ENCODE measurements at places on chromosomes 5 and 9. TPM values are rescaled to one million over a fixed set of nuclear protein-coding genes. Genes with fewer than 3 reads are reported as not detected.

Gene NIPAL4
- not detected for total RNA-seq

Gene PCDHGA3
- 12.2 TPM for total RNA-seq

Gene TMEM252
- total RNA-seq, result not detected

Gene WDR41
- 28.5 TPM for total RNA-seq

Gene NFIB
- 110 TPM for total RNA-seq

Gene AHRR
- 1.4 TPM for total RNA-seq

Gene TPD52L3
- total RNA-seq, result not detected

Gene GMCL2
- total RNA-seq, result not detected

Gene COL15A1
- 45.4 TPM for total RNA-seq

Gene PCDHGA7
- total RNA-seq, result 5.8 TPM

Gene ANKRD31
- 0.11 TPM for total RNA-seq

Data from left ventricle myocardium inferior (tissue), 1 donor.